ENCODE measurements at places on chromosomes 5 and 9. TPM values are rescaled to one million over a fixed set of nuclear protein-coding genes. Genes with fewer than 3 reads are reported as not detected.

Gene SCGB3A2
- not detected for total RNA-seq

Gene SHISAL2B
- total RNA-seq, result not detected

Gene ZNG1C
- 21.6 TPM for total RNA-seq

Gene SLC36A3
- not detected for total RNA-seq

Data from glomerular endothelial cell (primary cell).